ENCODE measurements at places on chromosomes 16 and 17.

DNA sequence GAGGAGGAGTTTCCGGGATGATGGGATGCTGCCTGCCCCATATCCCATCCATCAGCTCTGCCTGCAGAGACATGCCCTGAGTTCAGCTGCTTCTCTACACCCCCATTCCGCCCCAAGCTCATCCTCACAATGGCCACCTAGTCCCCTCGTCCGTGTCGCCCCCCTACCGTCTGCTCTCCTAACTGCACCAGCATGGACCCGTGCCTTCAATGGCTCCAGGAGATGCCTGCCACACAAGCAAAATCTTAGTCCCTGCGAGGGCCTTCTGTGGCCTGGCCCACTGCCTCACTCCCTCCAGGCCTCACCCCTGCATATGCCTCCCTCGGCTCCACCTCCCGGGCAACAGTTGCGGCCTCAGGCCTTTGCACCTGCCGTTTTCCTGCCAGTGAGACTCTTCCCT lies 1.8 kb upstream of the TELO2 start:
- DNase-seq, result no peak

- no peak for DNase-seq
These were observed 9.7 kb downstream of the SMARCE1 start for GRCh38 chr17:40637931-40638330.

DNA sequence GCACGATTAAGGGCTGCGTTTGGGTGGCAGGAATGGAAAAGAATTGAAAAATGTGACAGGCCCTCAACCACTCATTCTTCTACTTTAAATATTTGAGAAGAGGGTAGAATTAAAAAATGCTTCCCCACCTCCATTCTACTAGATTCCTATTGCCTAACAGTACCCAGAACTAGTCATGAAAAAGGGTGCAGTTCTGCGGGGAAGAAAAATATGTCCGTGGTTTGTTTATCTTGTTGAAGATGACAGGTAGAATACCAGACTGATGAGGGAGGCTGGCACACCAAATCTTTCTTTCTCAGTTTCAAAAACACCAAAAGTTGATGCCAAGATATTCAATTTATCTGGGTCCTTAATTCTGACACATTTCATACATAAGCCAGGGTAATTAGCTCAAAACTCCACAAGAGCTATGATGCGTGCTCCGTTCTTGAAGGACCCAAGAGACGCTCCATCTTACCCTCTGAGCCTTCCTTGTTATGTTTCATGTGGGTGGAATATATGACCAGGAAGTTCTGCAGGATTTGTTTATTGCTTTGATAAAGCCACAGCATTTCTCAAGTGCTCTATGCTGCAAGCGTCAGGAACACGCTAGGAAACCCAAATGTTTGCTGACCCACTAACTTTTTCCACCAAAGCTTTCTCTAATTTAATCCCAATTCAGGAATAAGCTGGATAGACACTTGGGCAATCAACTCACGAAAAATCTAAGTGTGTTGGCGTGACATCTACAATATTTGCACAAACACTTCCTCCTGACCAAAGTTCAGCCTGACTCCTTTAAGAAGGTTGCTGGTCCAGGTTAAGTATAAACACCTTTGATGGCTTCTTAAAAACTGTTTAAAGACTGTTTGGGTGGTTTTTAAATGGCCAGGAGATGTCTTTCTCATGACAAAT lies 20.6 kb upstream of the GAN start:
- DNase-seq, result no peak

- DNase-seq, result no peak
These were observed 98.4 kb upstream of the GSE1 start for GRCh38 chr16:85514598-85515318.

- DNase-seq, result no peak
These were observed 70.9 kb downstream of the SEC14L1 start for GRCh38 chr17:77211681-77212080.

- peak; percentile 45 for DNase-seq
These were observed 22.3 kb downstream of the MAP3K14 start for GRCh38 chr17:45294506-45294905.

DNA sequence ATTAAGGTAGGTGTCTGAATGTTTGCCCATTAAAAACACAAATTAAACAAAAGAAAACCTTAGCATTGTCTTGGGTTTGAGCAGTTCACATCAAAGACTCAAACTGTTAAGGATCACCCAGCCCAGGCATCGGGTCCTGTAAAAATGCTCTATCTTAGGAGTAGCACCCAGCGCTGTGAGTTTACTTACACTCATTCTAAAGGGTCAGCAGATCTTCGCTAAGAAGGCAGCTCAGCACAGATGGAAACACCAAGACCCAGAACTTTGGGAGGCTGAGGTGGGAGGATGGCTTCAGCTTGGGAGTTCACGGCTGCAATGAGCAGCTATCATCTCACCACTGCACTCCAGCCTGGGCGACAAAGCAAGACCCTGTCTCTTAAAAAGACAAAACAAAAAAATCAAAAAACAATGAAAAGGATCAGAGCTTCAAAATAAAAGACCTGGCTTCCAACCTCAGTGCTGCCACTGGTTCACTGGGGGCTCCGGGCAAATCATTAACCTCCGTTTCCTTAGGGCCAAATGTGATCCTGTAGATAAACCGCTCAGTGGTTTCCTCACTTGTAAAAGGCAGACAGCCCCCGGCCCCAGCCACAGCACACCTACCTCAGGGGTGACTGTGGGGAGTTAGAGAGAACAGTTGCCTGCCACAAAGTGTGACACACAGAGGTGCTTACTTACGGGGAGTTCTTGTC lies 11.1 kb downstream of the COG1 start:
- DNase-seq, result no peak

All from Right ventricle myocardium superior (tissue), 1 donor.